Stimulated activated CD4-positive, alpha-beta T cell treated with anti-CD3 and anti-CD28 coated beads, Interleukin-12 subunit alpha, Interleukin-12 subunit beta, amount 100 ng/mL, for 24 hours (primary cell): ENCODE measurements at places on chromosomes 4 and X.

DNA sequence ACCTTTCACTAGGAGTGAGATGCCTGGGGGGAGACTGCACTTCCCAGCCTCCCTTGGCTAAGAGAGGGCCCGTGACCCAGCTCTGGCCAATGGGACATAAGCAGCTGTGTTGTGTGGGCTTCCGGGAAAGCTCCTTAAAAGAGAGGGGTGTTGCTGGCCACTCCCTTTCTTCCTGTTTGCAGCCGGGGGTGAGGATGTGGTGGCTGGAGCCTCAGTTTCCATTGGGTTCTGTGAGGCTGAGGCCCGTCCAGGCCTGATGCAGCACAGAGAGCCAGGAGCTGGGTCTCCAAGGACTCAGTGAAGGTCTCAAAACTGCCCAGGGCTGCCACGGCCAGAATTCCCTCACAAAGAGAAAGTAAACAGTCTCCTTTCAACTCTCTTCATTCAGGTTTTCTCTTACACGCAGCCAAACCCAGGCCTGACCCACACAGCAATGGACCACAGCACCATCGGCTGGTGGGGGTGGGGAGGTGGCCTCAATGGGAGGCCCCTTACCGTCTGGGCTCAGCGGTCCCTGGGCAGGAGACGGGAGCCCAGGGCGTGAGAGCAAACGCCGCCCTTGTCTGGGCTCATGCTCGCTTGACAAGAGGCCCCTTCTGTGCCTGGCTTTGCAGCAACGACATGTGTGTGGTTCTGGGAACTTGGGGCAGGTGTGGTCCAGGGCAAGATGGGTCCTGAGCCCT is 6.6 kb downstream of the NKX1-1 start:
- no peak for DNase-seq

- peak; percentile 62 for DNase-seq
Measured at GRCh38 chr4:2469192-2469984, 482 bp downstream of the RNF4 start.

GRCh38 chr4:149889991-149890390 is 74.3 kb upstream of the IQCM start:
- no peak for DNase-seq

DNA sequence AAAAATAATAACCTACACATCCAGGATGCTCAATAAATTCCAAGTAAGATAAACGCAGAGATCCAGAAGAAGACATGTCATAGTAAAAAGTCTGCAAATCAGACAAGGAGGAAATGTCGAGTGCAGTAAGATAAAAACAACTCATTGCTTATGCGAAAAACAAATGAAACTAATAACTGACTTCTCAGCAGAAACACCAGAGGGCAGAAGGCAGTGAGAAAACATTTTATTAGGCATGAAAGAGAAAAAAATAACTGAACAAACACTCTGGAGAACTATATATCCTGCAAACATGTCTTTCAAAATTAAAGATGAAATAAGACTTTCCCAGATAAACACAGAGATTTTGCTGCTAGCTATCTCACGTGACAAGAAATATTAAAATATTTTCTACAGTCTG is 201.3 kb upstream of the CTSO start:
- DNase-seq: no peak

DNA sequence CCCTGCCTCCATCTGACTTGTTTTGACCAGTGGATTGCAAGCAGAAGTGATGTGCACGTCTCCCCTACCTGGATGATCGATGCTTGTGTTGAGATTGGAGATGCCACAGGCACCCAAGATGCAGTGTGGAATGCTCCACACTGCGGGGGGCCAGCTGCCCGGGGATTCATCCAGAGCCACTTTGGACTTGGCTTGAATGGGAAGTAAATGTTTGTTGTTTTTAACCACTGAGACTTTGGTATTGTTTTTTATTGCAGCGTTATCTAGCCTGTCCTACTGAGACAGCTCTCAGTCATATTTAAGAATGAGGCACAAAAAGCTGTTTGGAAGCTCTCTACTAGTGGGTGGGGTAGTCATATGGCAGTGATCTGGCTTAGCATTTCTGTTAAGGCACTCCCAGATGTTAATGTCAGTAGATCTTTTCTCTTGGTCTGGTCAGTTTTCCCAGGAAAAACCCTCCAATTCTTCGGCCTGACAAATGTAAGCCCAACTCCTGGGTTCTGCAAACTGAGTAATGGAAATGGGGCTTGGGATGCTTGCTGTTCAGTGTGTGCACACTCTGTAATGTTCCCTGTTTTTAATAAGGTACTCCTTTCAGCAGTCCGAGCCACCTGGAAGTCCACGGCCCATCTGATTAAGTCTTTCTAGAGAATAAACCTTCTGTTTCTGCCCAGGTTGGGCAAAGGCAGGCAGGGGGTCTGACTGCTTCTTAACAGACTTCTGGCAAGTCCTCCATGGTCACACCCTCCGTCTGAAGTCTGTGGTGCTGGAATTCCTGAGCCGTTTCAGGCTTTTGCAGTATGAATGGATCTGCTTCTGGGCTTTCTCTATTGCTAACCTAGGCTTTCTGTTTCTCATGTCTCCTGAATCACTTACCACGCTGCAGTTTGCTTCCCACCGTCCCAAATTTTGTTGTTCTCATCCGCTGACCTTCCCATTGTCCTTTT is 74.8 kb downstream of the WWC2 start:
- DNase-seq: no peak

DNA sequence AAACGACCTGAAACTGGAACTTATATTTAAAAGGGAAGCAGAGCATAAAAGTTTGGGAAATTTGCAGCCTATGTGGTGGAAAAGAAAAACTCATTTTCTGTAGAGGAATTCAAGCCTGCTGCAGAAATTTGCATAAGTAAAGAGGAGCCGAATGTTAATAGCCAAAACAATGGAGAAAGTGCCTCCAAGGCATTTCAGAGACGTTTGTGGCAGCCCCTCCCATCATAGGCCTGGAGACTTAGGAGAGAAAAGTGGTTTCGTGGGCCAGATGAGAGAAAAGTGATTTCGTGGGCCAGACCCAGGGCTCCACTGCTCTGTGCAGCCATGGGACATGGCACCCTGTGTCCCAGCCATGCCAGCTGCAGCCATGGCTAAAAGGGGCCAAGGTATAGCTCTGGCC is 361.9 kb downstream of the PCDH19 start:
- no peak for DNase-seq

DNA sequence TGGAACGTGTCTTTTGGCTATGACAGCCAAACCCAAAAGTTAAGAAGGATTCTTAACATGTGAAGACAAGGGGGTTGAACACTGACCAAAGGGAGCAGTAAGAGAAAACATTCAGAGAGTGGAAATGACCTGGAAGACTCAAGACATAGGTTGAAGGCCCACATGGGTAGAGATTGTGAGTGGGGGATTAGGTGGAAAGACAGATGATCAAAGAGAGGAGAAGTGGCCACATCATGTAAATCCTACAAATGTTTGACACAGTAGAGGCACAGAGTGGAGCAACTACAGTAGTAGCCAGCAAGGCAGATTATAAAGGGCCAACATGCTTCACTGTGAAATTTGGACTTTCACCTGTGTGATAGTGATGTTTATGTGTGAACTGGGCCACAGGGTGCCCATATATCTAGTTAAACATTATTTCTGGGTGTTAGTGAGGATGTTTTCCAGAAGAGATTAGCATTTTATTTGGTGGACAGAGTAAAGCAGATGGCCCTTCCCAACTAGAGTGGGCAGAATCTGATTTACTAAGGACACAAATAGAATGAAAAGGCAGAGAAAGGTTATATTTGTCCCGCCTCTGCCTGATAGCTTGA is 559.3 kb downstream of the RAB28 start:
- no peak for DNase-seq

- no peak for DNase-seq
Measured at GRCh38 chr4:41865306-41865980, 69.8 kb upstream of the TMEM33 start.

DNA sequence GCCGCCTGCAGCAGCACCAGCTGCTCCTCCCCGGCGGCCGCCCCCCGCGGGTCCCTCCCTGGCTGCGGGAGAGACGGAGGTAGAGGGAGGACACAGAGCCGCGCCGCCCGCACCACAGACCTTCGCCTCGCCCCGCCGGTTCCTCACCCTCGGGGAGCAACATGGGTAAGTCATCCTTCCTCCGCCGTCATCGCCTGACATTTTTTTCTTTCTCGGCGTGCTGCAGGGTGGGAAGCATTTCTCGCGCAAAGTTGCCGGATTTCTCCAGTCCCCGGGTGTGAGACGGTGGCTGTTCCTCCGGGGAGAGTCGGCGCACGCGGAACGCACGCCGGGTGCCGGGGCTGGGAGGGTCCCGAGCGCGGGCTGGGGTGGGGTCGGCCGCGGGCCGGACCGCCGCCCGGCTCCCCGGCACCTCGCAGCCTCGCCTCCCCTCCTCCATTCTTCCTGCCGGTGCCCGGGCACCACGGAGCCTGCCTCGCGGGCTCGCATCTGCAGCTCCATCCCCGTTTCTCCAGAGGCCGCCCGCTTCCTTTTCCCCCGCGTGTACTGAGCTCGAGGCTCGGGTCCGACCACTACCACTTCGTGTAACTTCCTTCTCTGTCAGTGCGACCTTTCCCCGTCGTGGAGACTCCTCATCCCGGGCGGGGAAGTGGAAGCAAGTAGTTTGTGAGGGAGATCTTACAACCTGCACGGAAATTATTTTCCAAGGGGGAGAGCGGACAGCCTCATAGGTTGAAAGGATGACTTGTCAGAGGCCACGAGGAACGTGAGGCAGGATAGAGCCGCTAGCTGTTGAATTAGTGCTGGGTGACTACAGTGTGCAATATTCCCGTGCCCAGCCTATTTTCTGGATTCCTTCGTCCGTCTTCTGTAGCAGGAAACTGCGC is 464 bp downstream of the RAP1GDS1 start:
- peak; percentile 18 for DNase-seq

GRCh38 chr4:140150636-140150885 is 3.4 kb downstream of the MAML3 start:
- DNase-seq: peak; percentile 48

DNA sequence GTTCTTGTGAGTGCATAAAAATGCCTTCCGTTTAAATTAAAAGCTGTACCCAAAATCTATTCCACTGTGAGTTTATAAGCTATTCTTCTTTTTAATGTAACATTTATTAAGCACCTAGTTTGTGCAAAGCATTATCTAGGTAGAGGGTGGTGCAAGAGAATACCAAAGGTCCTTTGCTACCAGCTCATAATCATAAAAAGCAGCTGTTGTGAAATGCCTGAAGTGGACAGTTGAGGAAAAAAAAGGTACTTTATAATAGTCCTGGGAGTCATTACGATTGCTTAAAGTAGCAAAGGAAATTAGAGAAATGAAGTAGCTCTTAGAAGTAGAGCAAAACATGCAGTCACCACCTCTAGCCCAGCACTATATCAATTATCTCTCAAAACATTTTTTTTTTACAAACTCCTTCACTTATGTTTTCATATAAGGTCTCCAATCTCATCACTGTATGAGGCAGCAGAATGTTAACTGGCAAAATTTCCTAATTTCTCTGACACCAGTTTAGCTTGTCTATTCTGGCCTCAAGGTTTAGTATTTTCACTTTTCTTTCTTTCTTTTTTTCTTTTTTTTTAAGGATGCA is 2.1 kb downstream of the MBNL3 start:
- no peak for DNase-seq

DNA sequence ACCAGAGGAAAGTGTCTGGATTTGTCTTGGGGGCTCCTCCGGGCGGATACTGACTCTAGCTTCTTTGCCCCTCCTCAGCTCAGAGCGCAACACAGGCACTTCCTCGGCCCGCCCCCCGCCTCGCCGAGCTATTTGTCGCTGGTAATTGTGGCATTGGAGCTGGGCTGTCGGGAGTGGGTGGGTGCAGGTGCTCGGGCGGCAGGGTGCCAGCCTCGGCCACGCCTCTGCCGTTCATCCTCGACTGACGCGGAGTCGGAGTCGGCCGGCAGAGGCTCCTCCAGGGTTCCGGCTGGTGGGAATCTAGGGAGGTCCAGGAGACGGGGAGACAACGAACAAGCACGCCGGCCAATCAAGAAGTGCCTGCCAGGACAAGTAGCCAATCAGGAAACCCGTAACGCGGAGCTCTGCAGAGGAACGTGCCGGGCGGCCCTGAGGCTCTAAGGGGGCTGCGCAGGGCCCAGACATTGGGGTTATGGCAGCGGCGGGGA is 3.9 kb upstream of the SYN1 start:
- DNase-seq: peak; percentile 26

GRCh38 chrX:128396601-128397000 is 344.4 kb upstream of the ACTRT1 start:
- no peak for DNase-seq

GRCh38 chr4:125760201-125760819 is 445.6 kb downstream of the FAT4 start:
- DNase-seq: no peak

DNA sequence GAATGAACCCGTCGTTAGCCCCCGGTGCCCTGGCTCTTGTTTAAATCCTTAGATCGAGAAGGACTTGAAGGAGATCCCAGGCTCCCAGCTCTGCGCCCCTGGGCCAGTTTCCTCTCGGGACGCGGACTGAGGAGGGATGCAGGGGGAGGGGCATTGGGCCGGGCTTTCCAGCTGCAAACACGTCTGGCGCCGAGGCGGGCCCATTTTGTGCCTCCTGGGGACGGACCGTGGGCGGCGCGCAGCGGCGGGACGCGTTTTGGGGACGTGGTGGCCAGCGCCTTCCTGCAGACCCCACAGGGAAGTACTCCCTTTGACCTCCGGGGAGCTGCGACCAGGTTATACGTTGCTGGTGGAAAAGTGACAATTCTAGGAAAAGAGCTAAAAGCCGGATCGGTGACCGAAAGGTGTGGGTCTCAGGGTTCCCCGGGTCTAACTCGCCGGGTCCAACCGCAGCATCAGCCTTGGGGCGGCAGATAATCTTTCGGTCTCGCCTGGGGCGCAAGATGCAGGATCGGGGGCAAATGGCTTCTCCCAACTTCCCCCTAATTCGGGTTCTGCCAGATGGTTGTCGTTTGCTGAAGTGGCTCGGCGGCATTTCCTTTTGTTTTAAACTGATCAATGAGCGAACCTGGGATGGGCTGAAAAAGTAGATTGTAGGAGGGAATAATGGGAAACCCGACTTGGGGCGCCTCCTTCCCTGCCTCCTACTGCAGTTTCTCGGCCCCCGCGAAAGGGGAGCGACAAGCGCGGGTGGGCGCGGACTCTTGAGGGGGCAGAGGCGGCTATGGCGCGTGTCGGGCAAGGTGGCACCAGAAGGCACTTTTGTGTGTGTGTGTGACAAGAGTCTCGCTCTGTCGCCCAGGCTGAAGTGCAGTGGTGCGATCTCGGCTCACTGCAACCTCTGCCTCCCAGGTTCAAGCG is 2.9 kb downstream of the PDGFRA start:
- no peak for DNase-seq

GRCh38 chrX:10085223-10085622 is 71.6 kb upstream of the CLCN4 start:
- DNase-seq: no peak

DNA sequence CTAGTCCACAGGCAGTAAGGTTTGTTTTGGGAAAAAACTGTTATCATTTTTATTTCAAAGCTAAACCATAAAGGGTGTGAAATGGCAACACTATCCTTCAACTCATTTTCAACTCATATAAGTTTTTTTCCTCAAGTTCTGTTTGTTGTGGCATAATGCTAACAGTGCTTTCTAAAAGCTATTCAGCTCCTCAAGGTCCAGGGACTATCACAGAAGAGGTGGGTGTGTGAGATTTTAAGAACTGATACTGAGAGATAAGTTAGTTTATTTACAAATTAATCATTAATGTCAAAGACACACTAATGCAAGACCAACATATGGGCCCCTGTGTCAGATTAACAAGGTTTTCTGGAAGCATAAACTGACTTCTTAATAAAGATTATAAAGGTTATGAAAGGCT is 11.8 kb downstream of the UGT2B15 start:
- DNase-seq: no peak

GRCh38 chr4:77852892-77853495 is 9.6 kb upstream of the MRPL1 start:
- DNase-seq: no peak

GRCh38 chr4:19358015-19358414 is 893.7 kb upstream of the SLIT2 start:
- DNase-seq: no peak
